CMK (cell line): ENCODE measurements at places on chromosomes 7 and 10.

- DNase-seq: no peak
These were observed 313.0 kb upstream of the AOAH start for GRCh38 chr7:37037286-37037685.

- no peak for DNase-seq
These were observed 277.8 kb downstream of the FRMD4A start for GRCh38 chr10:14052931-14053330.

DNA sequence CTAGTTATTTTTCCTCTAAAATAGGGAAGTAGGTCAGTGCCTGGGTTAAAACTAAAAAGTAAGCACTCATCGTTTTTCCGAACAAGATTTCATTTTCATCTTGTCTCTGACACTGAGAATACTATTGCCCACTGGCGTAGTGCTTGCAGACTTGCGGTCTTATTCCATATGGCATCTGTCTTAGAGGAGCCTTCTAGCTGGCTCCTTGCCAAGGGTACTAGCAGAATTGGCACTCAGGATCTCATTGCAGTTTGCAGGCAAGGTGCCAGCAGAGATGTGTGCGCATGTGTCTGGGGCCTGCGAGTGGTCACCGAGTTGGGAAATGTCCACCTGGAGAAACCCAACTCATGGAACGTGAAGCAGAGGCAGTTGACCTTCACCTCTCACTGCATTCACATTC lies 143.4 kb downstream of the CELF2 start:
- no peak for DNase-seq

GRCh38 chr7:29076631-29077030 lies 69.7 kb downstream of the CPVL start:
- DNase-seq: no peak

DNA sequence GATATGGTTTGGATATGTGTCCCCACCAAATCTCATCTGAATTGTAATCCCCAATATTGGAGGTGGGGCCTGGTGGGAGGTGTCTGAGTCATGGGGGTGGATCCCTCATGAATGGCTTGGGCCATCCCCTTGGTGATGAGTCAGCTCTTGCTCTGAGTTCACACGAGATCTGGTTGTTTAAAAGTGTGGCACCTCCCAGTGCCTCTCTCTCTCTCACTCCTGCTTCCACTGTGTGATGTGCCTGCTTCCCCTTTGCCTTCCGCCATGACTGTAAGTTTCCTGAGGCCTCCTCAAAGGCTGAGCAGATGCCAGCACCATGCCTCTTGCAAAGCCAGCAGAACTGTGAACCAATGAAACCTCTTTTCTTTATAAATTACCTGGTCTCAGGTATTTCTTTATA lies 4.8 kb upstream of the GCK start:
- no peak for DNase-seq

DNA sequence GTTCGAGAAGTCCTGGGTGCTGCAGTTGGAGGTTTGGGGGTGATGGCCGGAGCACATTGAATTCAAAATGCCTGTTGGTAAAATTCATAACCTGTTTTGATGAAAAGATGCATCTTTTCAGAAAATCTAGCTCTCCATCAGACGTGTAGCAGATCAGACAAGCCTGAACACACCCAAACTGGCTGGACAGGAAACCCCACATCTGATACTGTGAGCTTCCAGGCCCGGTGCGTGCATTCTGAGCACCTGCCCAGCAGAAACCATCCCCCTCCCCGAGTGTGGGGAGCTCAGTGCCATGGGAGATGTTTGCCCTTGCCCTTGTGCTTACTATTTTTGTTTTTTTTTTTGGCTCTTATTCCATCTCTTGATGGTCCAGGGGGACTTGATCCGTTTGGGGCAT lies 417.1 kb downstream of the TCERG1L start:
- no peak for DNase-seq

GRCh38 chr7:43639858-43640491 lies 57.1 kb downstream of the STK17A start:
- DNase-seq: no peak

GRCh38 chr7:81802251-81802650 lies 32.4 kb upstream of the HGF start:
- no peak for DNase-seq

- no peak for DNase-seq
These were observed 11.0 kb downstream of the RPS24 start for GRCh38 chr10:78044699-78045098.

- DNase-seq: no peak
These were observed 247.8 kb downstream of the DOCK4 start for GRCh38 chr7:111958431-111958830.

- DNase-seq: no peak
These were observed 57.1 kb upstream of the PCGF5 start for GRCh38 chr10:91163269-91163868.

- DNase-seq: no peak
These were observed 22.5 kb upstream of the ZNF273 start for GRCh38 chr7:64880322-64881297.

GRCh38 chr10:110775406-110775805 lies 96.3 kb upstream of the PDCD4 start:
- DNase-seq: no peak

DNA sequence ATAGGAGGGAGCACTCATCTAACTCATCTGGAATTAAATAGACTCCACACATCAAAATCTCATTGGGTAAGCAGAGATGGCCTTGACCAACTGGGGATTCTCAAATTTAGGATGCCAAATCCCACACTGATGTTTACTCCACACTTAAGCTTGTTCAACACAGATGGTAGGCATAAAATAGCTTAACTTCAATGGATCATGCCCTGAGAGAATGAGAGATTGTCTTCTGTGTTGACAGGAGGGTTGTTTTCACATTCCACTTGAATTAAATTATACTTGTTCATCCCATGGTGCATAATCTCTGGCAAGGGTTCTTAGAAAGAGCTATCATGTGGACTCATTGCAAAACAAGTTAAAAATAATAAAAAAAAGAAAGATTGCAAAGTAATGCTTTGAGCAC lies 391.4 kb downstream of the PLXDC2 start:
- no peak for DNase-seq

GRCh38 chr7:73864981-73865711 lies 4.2 kb downstream of the TMEM270 start:
- DNase-seq: no peak

- no peak for DNase-seq
These were observed at the start of gene SORCS1 for GRCh38 chr10:107163881-107164861. Gene SORCS1 (minus strand): TSS chr10:107164706.

DNA sequence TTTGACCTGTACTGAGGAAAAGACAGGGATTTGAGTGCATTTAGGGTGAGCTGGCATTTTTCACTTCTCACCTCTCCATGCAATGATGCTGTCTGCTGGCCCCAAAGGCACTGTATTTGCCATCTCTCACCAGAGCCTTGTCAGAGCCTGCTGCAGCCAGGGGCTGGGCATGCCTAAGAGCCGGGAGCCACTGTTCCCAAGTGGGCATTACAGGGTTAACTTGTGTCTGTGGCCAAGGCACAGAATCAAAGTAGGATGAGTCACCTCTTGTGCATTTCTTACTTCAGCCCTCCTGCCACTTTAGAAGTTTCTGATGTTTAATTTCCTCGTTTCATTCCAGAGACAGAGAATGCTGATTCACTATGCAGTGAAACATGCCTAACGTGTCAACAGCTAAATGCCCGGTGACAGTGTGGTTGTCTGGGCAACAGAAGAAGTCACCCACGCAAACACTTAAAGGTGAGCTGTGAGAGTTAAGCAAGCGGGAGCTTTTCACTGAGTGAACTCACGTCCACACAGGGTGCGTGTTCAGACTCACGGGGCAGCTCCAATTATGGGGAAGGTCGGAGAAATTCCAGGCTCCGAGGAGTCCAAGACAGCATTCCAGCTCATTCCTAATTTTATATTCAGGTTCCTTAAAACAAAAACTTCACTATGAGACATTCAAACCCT lies 57.1 kb upstream of the IGFBP3 start:
- no peak for DNase-seq

DNA sequence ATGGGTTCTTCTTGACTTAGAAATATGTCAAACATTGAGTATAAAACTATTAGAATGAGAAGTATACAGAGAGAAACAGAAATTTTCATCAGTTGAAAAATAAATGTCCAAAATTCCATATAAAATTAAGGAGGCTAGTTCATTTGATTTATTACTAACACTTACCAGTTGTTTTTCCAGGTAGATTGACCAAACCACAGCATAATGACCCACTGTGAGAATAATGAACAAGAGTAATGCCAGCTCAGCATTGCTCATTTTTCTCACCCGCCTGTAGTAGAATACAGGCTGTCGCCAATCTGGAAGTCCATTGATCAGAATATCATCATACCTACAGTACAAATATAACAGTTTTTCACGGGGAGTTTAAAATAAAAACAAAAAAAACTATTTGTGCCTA lies 82.9 kb downstream of the DNAJC1 start:
- no peak for DNase-seq

DNA sequence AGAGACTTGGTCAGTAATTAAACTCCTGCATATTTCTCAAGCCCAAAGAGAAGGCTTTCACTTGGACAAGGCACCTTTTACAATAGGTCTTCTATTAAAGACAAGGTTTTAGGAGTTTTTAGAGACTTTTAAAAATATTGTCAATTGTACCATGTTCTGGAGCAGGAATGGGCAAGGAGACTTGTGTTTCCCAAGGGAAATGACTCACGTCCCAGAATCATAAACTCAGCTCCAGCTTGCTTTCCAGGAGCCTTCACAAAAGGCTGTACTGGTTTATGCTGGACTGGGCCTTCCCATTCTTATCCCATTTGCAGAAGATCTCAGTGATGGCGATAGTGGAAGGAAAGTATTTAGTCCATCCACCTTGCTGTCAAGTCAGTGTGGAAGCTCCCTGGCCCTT lies 7.8 kb upstream of the GLI3 start:
- DNase-seq: no peak

GRCh38 chr10:3763852-3764625 lies 21.0 kb downstream of the KLF6 start:
- DNase-seq: no peak

DNA sequence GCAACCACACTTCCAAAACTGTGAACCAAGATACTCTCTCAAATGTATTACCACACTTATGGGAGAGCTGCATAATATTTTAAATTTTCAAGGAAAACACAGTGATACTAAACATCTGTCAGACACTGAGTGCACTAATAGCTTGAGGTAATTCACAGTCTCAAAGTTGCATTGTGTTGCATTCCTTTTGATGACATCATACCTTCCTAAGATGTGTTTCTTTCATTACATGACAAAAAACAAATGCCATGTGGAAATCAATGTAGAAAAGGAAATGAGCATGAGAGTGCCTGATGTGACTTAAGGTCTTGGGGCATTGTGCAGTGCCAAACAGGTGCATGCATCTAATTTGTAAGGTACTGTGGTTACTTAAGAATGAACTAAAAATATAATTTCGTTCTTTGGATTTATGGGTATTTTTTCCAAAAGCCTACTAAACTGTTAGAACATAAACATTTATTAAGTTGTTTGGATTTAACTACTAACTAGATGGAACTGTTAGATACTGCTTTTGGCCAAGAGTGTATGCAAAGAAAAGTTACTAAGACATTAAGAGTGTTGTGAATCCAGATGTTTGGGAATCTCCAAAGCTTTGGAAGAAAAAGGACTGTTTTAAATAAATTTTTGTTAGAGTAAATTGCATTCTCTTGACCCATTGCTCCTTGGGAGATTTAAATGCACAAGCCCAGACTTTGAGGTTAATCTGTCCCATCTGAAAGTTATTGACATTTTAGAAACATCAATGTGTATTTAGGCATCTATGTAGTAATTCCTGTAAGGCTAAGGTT lies 496.2 kb upstream of the SEMA3D start:
- no peak for DNase-seq

- DNase-seq: no peak
These were observed 12.7 kb upstream of the TBATA start for GRCh38 chr10:70797840-70798239.

DNA sequence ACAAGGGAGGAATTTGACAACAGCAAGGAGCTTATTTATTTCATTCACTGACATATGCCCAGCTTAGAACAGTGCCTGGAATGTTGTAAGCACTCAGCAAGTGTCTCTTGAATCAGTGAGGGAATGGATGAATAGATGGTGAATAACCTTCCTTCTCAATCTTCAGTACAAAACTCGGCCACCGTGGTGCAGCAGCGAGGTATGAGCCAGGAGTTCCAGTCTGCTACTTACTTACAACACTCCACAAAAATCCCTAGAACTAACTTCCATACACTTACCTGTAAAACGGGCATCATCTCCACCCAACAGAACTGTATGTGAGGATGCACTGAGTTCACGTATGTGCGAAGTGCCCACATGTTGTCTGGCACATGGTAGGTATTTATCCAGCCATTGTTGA lies 237.4 kb downstream of the WDR11 start:
- no peak for DNase-seq

- DNase-seq: no peak
These were observed 26.5 kb upstream of the RBM20 start for GRCh38 chr10:110617425-110618229.

- DNase-seq: no peak
These were observed 61.6 kb upstream of the SH2B2 start for GRCh38 chr7:102225025-102225424.

GRCh38 chr7:146002431-146003078 lies 114.0 kb upstream of the CNTNAP2 start:
- DNase-seq: no peak

DNA sequence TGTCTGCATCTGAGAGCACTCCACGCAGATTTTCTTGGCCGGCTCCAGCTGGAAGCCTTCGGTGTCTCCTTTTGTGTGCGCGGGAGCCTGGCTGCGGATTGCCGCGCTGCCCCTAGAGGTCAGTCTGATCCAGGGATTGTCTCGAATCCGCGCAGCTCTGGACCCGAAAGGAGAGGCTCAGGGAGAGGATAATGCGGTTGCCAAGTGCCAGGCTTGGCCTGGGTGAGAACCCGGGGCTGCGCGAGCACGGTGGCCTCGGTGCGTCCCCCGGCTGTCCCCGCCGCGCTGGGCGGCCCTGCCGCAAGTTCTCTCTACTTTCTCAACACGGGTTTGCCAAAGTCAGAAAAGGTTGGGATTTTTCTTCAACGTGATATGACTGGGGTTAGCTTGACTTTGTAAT lies 140.9 kb downstream of the ADCYAP1R1 start:
- DNase-seq: no peak

- peak; percentile 60 for DNase-seq
These were observed at the start of gene ANKRD2 for GRCh38 chr10:97572214-97572989. Gene ANKRD2 (plus strand): TSS chr10:97572779. CDS start chr10:97572789, 10 bp downstream.

- DNase-seq: no peak
These were observed 302.6 kb upstream of the MYO3A start for GRCh38 chr10:25631471-25631870.

- no peak for DNase-seq
These were observed 1.4 kb upstream of the SH3PXD2A start for GRCh38 chr10:103856797-103857170.

DNA sequence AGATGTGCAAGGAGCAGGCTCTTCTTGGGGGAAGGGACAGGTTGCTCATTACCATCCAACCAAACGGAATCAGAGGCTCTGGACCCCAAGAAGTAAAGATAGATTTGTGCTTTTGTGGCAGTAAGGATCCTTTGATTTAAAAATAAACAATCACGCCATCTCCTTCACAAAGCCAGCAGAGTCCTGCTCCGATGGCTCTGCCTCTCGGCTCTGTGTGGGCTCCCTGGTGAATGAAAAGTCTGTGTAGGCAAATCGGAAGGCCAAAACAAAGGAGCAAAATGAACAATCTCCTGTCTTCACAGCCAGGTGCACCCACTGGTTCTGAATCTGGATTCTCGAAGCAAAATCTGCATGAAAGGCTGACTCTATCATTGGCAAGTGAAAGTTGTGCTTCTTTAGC lies 3.8 kb downstream of the PTPRN2 start:
- no peak for DNase-seq

- DNase-seq: no peak
These were observed 12.0 kb upstream of the RHOBTB1 start for GRCh38 chr10:60955957-60956425.
